Left kidney (tissue), 8 donors: ENCODE measurements at places on chromosomes 5 and 9. TPM values are rescaled to one million over a fixed set of nuclear protein-coding genes. Genes with fewer than 3 reads are reported as not detected.

- DNase-seq, result no peak
Measured at GRCh38 chr5:149301049-149301743, 29.5 kb downstream of the AFAP1L1 start.

DNA sequence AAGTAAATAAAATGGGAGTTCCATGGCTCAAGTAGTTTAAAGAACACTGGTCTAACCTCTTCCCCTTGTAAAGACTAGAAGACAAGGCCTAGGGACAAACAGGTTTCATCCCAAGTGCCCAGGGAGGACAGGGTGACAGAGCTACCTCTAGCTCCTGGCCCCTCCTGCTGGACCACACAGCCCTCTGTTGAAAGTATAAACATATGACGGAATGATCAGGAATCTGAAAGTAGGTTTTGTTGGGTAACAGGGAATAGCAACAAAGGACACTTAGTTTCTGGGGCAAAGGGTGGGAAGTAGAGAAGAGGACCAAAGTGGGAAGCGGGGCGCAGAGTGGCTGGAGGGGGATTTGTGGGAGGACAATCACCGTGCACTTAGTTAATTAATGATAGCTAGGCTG lies 67.0 kb upstream of the DAB2IP start:
- no peak for DNase-seq

DNA sequence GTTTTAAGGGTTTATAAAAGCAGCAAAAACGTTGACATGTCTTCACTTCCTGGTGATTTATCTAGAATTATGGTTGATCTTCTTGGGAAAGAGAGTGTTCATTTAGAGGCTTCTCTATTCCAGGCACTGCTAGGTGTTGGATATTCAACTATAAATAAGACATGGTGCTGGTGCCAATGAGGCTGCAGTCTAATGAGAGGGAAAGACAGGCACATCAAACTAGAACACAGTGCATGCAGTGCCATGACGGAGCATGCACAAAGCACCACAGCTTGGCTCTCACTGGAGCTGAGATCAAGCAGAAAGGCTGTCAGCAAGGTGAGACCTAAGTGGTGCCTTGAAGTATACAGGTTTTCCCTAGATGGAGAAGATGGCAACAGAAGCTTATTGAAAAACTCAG lies 126.5 kb downstream of the RMI1 start:
- DNase-seq, result no peak

DNA sequence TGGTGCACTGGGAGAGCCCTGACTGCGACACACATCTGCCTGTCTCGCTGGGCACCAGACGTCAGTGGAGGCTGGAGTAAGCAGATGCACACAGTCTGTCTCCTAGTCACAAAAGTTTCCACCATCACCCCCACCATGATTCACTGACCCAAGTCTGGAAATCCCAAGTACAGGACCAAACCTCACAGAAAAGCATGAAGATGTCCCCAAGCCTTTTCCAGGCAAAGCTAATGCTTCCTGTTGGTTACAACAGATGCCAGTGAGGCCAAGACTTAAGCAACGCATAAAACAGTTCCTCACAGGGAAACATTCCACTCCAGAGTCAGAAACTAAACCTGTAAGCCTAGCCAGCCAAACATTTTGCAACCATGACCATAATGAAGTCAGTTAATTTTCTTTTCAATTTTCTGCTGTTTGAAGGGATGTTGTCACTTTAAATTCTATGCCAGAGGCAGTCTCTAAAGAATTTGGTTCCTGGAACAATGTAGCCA lies 259.3 kb upstream of the SLC30A5 start:
- no peak for DNase-seq

DNA sequence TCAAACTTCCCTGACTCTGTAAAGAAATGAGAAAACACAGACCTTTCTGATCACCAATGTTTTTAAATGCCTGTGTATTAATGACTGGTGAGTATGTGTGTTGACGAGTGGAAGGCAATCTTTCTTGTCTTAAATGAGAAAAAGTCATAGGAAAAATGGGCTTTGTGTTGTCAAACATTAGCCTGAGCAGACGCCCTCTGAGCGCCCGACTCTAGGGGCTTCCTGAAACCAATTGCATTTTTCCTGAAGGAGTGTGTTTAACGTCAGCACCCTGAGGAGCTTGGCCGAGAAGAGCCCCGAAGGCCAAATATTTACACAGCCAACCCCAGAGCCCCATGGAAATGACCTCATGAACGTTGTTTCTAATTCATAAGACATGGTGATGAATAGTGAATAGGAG lies 154.3 kb downstream of the PHF2 start:
- DNase-seq, result no peak

GRCh38 chr9:71774920-71775319 lies 6.6 kb upstream of the CEMIP2 start:
- DNase-seq, result no peak

- DNase-seq, result no peak
Measured at GRCh38 chr5:177097016-177097985, 10.6 kb downstream of the FGFR4 start.

DNA sequence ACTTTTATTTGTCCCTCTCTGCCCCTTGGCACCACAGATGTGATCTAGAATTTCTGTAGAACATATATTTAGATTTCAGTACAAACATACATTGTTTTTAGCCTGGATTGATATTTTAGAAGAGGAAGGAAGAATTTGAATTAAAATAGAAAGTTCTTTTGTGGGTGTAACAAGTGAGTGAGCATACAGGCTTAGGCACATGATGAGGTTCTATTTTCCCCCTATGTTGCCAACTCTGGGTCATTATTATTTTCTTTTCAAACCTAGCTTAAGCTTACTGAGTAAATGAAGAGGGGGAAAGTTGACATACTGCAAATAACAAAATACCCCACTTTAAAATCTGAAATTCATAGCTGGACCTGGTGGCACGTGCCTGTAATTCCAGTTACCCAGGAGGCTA lies 102.9 kb downstream of the GCNT1 start:
- no peak for DNase-seq

- no peak for DNase-seq
Measured at GRCh38 chr5:150144879-150145278, 10.8 kb downstream of the PDGFRB start.

GRCh38 chr5:54844905-54845566 lies 140.4 kb downstream of the ESM1 start:
- peak; percentile 50 for DNase-seq

DNA sequence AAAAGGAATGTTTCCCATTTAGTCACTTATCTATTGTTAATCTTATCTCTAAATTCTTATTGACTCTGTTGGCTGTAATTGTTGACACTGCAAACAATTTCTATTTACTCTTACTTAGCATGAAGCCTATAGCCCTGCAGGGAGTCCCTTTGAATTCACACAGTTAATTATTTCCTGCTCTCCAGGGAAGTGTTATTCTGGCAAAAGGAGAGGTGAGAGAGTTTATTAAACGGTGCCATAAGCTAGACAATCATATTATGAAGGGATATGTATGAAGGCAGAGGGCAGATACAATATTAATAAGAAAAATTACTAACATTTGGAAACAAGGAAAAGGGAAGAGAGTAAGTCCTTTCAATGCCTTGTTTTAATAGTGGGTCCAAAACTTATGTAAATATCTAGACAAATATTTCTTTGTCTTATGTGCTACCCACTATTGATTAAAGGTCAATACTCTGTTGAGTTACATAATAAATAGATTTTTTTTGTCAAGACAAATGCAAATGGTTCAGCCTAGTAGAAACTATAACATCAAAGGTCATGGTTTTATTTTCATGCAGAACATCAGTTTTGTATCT lies 107.1 kb downstream of the CDH18 start:
- DNase-seq, result no peak

- DNase-seq, result no peak
Measured at GRCh38 chr5:173453167-173453566, 125.0 kb upstream of the STC2 start.

- DNase-seq, result no peak
Measured at GRCh38 chr5:103013933-103014552, 105.9 kb downstream of the GIN1 start.

DNA sequence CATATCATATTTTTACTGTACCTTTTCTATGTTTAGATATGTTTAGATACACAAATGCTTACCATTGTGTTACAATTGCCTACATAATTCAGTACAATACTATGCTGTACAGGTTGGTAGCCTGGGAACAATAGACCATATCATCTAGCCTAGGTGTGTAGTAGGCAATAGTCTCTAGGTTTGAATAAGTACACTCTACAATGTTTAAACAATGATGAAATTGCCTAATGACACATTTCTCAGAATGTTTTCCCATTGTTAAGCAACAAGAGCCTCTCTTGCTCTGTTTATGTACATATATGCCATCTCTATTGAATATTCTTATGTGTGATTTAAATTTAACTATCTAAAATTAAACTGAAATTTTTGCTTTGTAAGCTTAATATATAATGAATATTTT lies 209.6 kb upstream of the ST8SIA4 start:
- no peak for DNase-seq

DNA sequence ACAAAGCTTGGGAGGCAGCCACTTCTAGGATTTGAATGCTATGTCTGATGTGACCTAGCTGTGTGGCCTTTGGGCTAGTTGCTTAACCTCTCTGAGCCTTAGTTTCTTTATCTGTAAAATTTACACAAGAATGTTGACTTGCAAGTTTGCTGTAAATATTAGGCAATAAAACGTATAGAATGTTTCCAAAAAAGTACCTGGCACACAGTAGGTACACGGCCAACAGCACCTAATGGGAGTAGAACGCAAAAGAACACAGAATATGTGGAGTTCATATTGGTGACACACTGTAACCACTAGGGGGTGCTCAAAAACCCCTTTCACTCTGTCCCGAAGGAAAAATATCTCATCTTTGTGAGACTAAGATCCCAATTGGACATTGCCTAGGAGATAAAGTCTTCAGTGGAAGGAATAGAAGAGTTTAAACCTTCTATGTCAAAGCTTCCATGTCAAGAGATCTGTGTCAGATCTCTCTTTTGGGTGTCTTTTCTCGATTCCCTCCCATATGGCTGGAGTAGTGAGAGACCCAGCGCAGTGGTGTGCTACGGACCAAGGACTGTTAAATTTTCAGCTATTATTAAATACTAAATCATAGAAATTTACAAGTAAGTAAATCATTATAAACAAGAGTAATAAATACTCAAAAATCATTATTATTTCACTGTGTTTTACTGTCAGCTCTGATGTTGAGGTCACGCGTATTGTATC lies 145.4 kb upstream of the RAD23B start:
- DNase-seq, result no peak

DNA sequence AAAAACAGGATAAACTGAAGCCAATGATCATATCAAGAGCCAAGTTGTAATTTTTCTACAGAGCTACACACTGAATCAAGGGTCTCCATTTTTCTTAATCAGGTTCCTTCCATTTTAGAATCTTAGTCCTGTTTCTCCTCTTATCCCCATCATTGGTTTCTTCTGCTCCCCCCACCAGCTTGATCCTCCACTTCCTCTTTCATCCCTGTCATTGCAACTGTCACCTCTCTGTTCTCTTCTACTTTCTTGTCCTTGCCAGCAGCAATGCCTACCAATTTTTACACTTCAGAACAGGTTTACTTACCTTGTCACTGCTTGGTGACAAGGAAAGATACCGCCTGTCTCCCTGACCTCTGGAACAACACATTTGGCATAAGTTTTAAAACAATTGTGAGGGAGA lies 97.3 kb downstream of the CFAP90 start:
- DNase-seq, result no peak

GRCh38 chr5:164137095-164137494 lies 631.7 kb downstream of the MAT2B start:
- no peak for DNase-seq

GRCh38 chr5:79990205-79990597 lies 861 bp downstream of the MTX3 start:
- no peak for DNase-seq

- no peak for DNase-seq
Measured at GRCh38 chr5:135833961-135834638, 363 bp upstream of the SLC25A48 start.

DNA sequence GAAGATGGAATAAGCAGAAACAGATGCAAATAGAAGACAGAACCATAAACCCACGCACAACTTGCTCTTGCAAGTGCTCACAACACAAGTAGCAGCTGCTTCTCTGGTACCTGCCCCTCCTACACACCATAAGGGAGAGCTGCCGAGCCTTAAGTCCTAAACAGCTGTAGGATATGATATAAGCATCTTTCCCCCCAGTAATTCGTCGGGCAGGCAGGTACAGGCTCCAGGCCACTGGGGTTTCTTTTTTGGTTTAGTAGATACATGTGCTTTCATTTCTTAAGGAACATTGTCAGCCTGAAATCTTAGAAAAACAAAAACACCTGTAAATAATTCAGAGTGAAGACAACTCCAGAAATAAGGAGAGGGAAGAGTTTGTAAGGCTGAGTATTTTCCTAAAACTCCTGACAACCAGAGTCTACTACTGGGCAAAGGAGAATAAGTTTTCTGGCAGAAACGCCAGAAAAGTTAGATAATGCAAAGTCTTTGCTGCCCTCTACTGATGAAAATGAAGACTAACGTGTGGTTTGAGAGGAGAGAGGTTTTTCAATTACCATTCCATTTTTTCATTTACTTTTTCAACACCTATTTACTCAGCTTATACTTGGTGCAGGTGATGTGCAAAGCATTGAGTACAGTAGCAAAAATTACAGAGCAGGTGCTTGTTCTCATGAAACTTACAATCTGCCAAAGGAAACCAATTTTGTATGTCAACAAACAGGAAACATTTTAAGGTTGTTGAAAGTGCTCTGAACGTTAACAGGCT lies 20.1 kb upstream of the TCERG1 start:
- DNase-seq, result peak; percentile 39

- no peak for DNase-seq
Measured at GRCh38 chr9:136769710-136770191, 5.4 kb upstream of the LCN15 start.

DNA sequence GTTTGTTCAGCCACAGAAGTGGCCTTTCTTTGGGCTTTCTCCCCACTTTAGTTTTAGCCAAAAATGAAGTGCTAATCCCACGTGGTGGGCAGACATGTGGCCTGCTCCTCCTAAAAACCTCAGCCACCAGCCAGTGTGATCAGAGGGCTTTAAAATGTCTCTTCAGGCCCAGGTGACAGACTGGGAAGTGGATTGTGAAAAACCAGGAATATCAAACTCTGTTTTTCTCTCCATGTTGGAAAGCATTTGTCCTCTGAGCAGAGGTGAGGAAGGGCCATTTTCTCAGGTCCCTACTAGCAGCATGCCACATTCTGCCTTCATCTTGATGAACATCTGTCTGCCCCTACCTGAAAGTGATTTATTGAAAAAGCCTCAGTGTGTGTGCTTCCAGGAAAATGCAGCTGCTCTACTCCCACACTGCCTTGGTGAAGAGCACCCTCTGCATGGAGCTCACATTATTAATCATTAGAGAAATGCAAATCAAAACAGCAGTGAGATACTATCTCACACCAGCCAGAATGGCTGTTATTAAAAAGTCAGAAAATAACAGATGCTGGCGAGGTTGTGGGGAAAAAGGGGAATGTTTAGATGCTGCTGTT lies 181.2 kb upstream of the DMAC1 start:
- no peak for DNase-seq

HMGCR gene
- polyA plus RNA-seq, result 82.8 TPM

TMEM215 gene
- polyA plus RNA-seq, result 0.12 TPM

KCNV2 gene
- 0.27 TPM for polyA plus RNA-seq

TIMD4 gene
- 0.68 TPM for polyA plus RNA-seq

UBQLN1 gene
- 117 TPM for polyA plus RNA-seq

LRRC19 gene
- polyA plus RNA-seq, result 19.4 TPM
